ENCODE measurements at places on chromosomes 7 and 10.

DNA sequence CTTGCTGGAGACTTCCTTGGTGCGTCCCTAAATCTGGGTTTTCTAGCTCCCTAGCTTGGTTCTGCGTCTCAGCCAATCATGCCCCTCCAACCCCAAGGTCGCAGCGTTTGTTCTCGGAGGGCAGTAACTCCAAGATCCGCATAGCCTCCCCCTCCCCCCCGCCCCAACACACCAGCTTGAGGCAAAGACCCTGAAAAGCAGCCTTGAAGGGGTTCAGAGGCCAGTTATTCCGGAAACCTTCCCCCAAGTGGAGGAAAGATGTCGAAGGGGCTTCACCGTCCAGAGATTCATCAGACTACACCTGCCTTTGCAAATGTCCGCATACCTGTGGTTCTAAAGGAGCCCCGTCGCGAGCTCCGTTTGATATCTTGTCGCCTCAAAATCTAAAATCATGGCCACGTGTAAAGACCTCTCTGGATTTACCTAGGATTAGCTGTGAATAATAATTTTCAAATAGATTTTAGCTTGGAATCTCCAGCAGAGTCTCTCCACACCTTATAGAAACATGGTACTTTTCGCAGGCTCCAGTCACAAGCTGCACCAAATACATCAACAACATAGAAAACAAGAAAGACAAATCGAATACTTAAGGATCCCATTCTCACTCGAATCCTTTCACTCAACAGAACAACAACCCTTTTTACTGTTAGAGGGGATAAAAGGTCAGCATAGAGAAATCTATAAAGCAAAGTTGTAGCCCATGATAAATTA, 7.9 kb downstream of the DLX6 start:
- DNase-seq, result no peak

- no peak for DNase-seq
Measured at GRCh38 chr7:451255-452225, 68.1 kb downstream of the PDGFA start.

DNA sequence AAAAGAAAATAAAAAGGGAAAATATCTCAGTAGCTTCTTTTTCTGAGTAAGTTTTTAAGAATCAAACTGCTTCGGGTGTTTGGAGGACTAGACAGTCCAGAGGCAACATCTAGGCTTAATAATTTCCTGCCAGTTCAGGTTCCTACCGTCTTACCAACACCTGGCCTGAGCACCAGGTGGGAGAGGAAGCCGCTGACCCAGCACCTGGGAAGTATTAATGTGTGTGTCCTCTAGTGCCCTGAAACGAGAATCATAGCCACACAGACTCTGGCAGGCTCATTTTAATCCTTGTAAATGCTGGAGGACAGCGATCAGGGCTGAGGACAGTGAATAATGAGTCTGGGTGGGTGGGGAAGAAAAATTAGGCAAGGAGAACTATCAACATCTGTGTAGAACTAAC, 137.4 kb downstream of the ZNF438 start:
- no peak for DNase-seq

GRCh38 chr10:119444866-119445265, 97.7 kb downstream of the RGS10 start:
- no peak for DNase-seq

DNA sequence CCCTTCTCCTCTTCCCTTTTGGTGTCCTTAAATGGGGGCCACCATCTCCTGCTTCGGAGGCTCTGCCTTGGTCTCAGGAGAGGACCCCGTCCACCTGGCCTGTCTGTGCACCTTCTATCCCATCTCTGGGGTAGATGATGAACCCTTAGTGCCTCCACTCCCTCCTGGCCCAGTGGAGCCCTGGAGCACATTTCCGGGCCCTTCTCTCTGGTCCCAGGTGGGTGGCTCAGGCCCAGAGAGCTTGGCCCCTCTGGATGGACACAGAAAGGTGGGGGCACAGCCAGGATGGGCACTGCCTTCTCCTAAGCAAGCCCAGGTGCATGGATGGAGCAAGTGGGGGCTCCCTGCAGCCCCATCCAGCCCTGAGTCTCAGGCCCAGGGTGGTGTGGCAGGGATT, 121.4 kb upstream of the RET start:
- no peak for DNase-seq

DNA sequence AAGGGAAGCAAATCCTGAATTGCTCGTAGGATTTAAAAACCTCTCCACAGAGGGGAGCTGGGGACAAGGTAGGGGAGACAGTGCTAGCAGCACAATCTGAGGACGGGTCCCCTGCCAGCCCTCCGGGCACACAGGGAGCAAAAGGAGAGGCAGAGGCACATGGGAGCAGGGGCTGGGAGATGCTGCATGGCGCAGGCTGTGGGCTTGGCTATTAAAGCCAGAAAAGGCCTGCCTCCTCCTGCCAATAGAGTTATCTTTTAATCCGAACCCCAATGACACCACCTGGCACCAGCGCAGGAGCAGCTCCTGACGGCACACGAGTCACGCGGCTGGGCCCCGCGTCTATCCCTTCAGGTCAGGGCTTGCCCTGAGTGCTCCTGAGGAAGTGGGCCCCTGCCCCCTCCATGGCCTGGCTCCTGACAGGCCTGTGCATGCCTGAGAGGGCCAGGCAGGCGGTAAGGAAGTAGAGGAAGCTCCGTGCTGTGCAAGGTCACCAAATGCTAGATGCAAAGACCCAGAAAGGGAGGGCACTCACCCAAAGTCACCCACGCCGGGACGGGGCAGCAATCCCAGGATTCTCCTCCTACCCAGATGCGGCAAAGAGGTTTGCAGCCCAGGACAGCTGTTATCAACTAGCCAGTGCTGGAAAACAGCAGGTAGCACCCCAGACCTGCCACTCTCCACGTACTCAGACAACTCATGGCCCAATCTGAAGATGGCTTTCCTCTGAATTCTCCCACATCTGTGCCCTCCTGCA, 28.1 kb downstream of the DLG5 start:
- no peak for DNase-seq

DNA sequence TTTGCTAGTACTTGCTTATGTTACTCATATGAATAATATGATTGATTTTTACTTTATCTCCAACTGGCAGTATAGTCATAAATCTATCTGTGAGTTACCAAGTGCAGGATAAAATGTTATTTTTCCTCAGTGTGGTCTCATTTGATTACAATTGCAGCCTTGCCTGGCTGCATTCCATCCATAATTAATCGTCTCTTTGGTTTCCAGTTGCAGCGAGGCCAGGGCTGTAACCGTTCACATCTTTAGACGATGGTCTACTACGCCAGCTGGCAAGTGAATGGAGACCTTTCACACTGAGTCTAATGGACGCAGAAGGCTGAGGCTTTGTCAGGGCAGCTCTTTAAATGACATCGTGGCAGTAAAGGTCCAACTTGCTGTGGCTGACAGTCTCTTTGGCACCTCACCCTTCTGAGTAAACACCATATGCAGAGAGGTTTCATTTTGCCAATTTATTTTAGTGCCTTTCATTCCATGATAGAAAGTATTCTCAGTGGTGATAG, 84.0 kb downstream of the ARL4A start:
- DNase-seq, result no peak

GRCh38 chr7:151063212-151063561, 3.8 kb downstream of the SLC4A2 start:
- no peak for DNase-seq

DNA sequence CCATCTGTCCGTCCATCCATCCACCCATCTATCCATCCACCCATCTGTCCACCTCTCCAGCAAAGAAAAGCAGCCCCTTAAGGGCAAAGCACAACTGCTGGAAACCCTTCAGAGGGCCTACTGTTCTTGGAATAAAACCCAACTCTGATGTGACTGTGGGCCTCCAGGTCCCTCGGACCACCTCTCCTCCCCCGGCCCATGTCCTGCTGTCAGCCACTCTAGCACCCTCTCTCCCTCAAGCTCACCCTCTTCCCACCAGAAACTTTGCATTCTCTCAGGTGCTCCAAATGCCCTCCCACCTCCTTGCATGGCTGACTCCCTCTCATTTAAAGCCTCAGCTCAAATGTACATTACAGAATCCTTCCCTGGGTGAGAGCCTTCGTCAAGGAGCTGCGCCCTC, 110.3 kb downstream of the ARHGAP22 start:
- no peak for DNase-seq

DNA sequence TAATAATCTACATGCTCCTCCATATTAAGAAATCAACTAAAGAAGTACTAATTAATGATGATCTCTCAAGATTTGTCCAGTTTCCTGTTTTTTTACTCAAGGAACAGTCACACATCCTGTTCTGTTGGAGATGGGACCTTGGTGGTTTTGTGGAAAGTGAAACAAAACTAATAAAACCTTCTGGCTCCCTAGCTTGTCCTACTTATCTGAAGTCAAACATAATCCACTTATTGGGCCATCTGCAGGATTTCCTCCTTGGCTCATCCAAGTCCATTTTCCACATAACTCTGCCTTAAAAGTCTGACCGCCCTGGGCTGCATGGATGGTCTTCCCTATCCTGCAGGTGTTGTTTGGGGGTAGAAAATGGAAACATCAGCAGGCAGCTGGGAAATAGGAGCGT, 39.4 kb upstream of the TARP start:
- DNase-seq, result no peak
